Activated CD8-positive, alpha-beta T cell treated with anti-CD3 and anti-CD28 coated beads, Interleukin-2, amount 10 ng/mL, durations not matched to agents 7 days and 5 days (primary cell): ENCODE measurements at places on chromosomes 3 and 15.
A peak's percentile ranks its signal among the peaks of the same experiment; 100 is the strongest.

DNA sequence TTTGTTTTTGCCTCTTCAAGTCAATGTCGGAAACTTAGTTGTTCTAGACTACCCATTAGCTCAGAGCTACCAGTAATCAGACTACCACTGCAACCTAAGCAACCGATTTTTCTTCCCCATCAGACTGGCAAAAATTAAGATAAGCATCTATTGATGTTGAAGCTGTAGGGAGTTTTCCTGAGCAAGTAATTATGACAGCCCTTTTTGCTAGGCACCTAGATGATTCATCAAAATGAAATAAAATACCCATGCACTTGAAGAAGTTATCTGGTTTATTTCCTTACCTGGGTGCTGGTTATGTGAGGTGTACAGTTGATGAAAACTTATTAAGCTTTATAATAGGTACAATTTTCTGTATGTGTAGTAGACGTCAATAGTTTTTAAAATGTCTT, 554 bp upstream of the COMMD4 start:
- DNase-seq, result no peak
- peak overlapping the region; percentile 94 for H3K27ac ChIP-seq
- H3K27me3 ChIP-seq, result peaks cover 3% of the 10 kb centered on the region
- H3K36me3 ChIP-seq, result peaks cover 5% of the 10 kb centered on the region
- peaks cover 16% of the 10 kb centered on the region for H3K4me1 ChIP-seq

- H3K27me3 ChIP-seq, result no peaks in the 10 kb centered on the region
- H3K27ac ChIP-seq, result peak overlapping the region; percentile 80
- peak; percentile 33 for DNase-seq
- peaks cover 53% of the 10 kb centered on the region for H3K4me1 ChIP-seq
- H3K36me3 ChIP-seq, result peaks cover 12% of the 10 kb centered on the region
Measured at GRCh38 chr3:141275032-141275422, 43.4 kb downstream of the PXYLP1 start.

- no peak overlapping the region for H3K4me3 ChIP-seq
- H3K27me3 ChIP-seq, result no peaks in the 10 kb centered on the region
- H3K36me3 ChIP-seq, result peaks cover 41% of the 10 kb centered on the region
- DNase-seq, result no peak
Measured at GRCh38 chr15:42723068-42723467, 13.9 kb downstream of the CDAN1 start.

GRCh38 chr3:120172070-120172469, 77.8 kb upstream of the GSK3B start:
- H3K4me3 ChIP-seq, result no peak overlapping the region
- no peaks in the 10 kb centered on the region for H3K4me1 ChIP-seq
- H3K36me3 ChIP-seq, result no peaks in the 10 kb centered on the region
- DNase-seq, result no peak
- no peak overlapping the region for H3K27ac ChIP-seq

GRCh38 chr3:15148614-15149013, 49.7 kb upstream of the RBSN start:
- H3K27ac ChIP-seq, result no peak overlapping the region
- no peaks in the 10 kb centered on the region for H3K4me1 ChIP-seq
- no peaks in the 10 kb centered on the region for H3K36me3 ChIP-seq
- no peak for DNase-seq
- H3K4me3 ChIP-seq, result no peak overlapping the region
- H3K27me3 ChIP-seq, result peaks cover 41% of the 10 kb centered on the region

GRCh38 chr15:93428807-93429351, 339.9 kb upstream of the RGMA start:
- no peak overlapping the region for H3K4me3 ChIP-seq
- H3K36me3 ChIP-seq, result no peaks in the 10 kb centered on the region
- H3K27me3 ChIP-seq, result no peaks in the 10 kb centered on the region
- DNase-seq, result no peak
- no peaks in the 10 kb centered on the region for H3K4me1 ChIP-seq

DNA sequence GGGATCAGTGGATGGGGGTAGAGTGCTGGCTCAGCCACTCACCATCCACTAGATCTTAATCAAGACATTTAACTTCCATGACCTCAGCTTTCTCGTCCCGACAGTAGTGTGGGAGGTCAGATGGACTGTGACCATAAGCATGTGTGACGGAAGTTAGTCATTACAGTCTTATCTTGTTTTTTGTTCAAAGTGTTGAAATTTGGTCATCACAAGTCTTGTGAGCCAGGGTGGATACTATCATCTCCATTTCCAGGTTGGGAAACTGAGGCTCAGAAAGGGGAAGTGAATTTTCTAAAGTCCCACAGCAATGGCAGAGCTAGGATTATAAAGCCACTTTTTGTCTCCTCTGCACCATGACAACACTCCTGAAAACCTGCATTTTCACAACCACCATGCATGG, 32.0 kb upstream of the ITGA11 start:
- H3K4me3 ChIP-seq, result no peak overlapping the region
- H3K27ac ChIP-seq, result no peak overlapping the region
- DNase-seq, result no peak
- peaks cover 25% of the 10 kb centered on the region for H3K27me3 ChIP-seq

DNA sequence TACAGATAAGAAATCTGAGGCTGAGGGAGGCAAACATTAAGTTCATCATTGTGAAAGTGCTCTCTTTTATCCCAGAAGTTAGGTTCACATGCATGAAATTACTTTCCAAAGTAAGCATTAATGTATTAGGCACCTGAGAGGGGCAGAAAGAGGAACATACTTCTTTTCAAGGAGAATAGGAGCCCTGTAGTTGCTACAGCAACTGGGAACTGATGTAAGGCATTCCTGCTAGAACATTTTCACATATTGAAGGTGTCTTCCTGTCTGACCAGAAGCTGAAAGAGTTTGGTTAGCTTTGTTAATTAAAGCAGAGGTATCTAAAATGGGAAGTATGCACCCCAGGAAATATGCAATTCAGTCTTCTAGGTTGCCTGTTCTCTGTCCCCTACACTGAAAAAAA, 65.5 kb upstream of the ZBTB20 start:
- no peak for DNase-seq
- H3K27me3 ChIP-seq, result no peaks in the 10 kb centered on the region
- no peak overlapping the region for H3K27ac ChIP-seq
- H3K36me3 ChIP-seq, result no peaks in the 10 kb centered on the region
- no peak overlapping the region for H3K4me3 ChIP-seq

GRCh38 chr3:7437231-7437630, 576.3 kb downstream of the GRM7 start:
- no peak for DNase-seq
- no peak overlapping the region for H3K4me3 ChIP-seq
- no peaks in the 10 kb centered on the region for H3K4me1 ChIP-seq
- H3K27me3 ChIP-seq, result no peaks in the 10 kb centered on the region
- no peaks in the 10 kb centered on the region for H3K36me3 ChIP-seq

DNA sequence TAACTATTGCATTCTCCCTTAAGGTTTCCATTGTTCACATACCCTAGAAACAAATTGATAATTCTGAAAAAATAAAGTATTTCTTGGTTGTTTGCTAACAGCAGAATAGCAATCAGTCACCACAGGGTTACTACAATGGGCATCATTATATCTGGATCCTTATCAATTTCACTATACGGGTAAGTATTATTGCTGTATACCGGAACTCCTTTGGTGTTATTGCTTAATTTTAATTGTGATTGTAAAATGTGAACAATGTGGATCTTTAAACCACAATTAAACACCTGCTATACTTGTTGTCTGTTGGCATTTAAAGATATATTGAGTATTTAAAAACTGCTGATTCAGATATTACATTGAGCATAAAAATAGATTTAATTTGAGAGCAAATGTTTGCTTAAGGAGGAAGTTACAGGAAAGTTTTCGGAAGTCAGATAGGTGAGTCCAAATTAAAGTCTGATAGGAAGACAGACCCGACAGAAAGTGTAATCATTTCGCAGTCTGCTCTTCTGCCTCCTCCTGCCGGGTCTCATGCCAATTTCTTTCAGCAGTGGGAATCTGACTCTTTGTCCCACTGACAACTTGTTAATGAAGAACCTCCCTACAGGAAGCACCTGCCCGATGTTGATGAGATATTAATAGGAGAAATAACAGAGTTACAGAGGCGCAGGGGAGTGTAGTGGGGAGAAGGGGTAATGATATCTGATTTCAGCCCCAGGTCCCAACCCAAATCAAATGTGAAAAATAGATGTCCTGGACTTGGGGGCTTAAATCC, 169.7 kb upstream of the TBC1D5 start:
- H3K4me3 ChIP-seq, result no peak overlapping the region
- H3K27ac ChIP-seq, result no peak overlapping the region
- DNase-seq, result no peak
- H3K27me3 ChIP-seq, result peaks cover 16% of the 10 kb centered on the region
- H3K4me1 ChIP-seq, result no peaks in the 10 kb centered on the region
- H3K36me3 ChIP-seq, result no peaks in the 10 kb centered on the region

DNA sequence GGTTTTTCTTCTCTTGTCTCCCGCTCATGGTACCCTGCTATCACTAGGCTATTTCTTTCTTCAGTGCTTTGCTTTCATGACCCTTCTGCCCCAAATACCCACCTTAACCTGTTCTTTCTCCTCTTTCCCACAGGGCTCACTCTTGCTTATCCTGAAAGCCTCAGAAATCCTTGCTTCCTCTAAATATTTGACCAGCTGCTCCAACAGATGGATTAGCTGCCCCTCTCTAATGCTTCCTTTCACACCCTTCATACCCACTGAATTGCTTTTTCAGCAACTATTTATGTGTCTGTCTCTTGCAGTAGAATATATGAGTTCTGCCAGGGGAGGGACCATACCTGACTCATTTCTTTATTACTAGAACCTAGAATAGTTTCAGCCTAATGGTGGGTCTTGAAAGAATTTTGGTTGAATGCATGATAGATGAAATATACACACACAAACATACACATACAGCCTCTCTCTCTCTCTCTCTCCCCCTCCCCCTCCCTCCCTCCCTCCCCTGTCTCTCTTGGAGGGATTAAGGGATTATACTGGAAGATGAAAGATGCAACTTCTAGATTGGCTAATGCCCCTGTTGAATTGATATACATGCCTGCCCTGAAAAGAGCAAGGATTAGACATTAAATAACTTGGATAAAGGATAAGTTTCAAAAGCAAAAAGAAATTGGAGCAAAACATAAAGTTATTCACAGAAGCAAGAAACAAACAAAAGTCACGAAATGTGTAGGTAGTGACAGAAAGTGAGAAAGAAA, 95.0 kb upstream of the GADL1 start:
- H3K36me3 ChIP-seq, result no peaks in the 10 kb centered on the region
- no peaks in the 10 kb centered on the region for H3K4me1 ChIP-seq
- no peak for DNase-seq
- H3K27me3 ChIP-seq, result peaks cover 12% of the 10 kb centered on the region
- H3K4me3 ChIP-seq, result no peak overlapping the region

GRCh38 chr3:60998858-60999257, 252.4 kb downstream of the FHIT start:
- no peaks in the 10 kb centered on the region for H3K4me1 ChIP-seq
- DNase-seq, result no peak
- no peaks in the 10 kb centered on the region for H3K27me3 ChIP-seq
- H3K36me3 ChIP-seq, result no peaks in the 10 kb centered on the region
- no peak overlapping the region for H3K4me3 ChIP-seq

- DNase-seq, result no peak
- peaks cover 15% of the 10 kb centered on the region for H3K4me1 ChIP-seq
- H3K36me3 ChIP-seq, result no peaks in the 10 kb centered on the region
- H3K27me3 ChIP-seq, result no peaks in the 10 kb centered on the region
Measured at GRCh38 chr3:170046269-170047132, 8.7 kb downstream of the GPR160 start.

- H3K4me3 ChIP-seq, result no peak overlapping the region
- DNase-seq, result no peak
- H3K27ac ChIP-seq, result no peak overlapping the region
- H3K27me3 ChIP-seq, result no peaks in the 10 kb centered on the region
- H3K4me1 ChIP-seq, result peaks cover 26% of the 10 kb centered on the region
Measured at GRCh38 chr15:58731756-58732535, 17.6 kb downstream of the ADAM10 start.

DNA sequence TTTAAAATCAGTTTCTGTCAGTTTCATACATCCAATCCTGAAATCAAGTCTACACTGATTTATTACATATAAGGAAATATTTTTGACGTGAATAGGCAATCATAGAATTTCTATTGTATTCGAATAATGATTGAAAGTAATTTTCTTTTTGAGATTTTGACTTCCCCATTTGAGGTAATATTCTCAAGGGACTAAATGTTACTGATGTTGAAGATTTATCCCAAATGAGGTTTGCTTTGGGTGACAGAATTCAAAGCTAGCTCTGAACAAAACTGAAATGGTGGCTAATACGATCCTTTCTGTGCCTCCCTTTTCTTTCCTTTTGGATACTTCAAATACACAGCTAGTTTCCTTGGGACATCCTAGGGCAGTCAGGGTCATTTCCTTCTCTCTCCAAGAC, 12.9 kb upstream of the CNBP start:
- H3K4me1 ChIP-seq, result peaks cover 19% of the 10 kb centered on the region
- H3K36me3 ChIP-seq, result peaks cover 2% of the 10 kb centered on the region
- no peak overlapping the region for H3K4me3 ChIP-seq

GRCh38 chr3:25094932-25095685, 333.0 kb upstream of the RARB start:
- H3K4me1 ChIP-seq, result no peaks in the 10 kb centered on the region
- H3K27me3 ChIP-seq, result no peaks in the 10 kb centered on the region
- H3K27ac ChIP-seq, result no peak overlapping the region
- no peak for DNase-seq

GRCh38 chr15:55802600-55803376, 59.8 kb upstream of the PRTG start:
- no peak overlapping the region for H3K4me3 ChIP-seq
- H3K4me1 ChIP-seq, result peaks cover 3% of the 10 kb centered on the region
- no peak overlapping the region for H3K27ac ChIP-seq
- H3K27me3 ChIP-seq, result peaks cover 15% of the 10 kb centered on the region
- H3K36me3 ChIP-seq, result no peaks in the 10 kb centered on the region

DNA sequence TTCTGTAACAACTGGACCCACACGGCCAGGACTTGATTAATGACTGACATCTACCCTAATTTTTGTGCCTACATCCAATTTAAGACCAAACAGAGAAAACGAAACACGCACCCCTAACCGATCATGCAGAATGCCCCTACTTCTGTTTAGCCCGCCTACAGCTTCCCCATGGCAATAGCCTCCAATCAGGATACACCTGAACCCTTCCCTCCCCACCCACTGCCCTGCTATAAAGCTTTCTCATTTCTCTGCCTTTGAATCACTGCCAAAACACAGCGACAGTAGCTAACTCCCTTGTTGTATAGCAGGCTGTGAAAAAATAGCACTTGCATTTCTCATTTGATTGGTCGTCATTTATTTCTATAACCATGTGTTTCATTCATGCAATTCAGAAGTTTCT, 45.2 kb upstream of the DPPA4 start:
- H3K27me3 ChIP-seq, result no peaks in the 10 kb centered on the region
- H3K27ac ChIP-seq, result no peak overlapping the region
- H3K36me3 ChIP-seq, result no peaks in the 10 kb centered on the region

GRCh38 chr15:70475407-70475781, 288.0 kb downstream of the UACA start:
- H3K27me3 ChIP-seq, result peaks cover 63% of the 10 kb centered on the region
- peaks cover 51% of the 10 kb centered on the region for H3K4me1 ChIP-seq
- no peak overlapping the region for H3K27ac ChIP-seq
- peak overlapping the region; percentile 44 for H3K4me3 ChIP-seq
- no peak for DNase-seq
- H3K36me3 ChIP-seq, result no peaks in the 10 kb centered on the region

- H3K4me1 ChIP-seq, result no peaks in the 10 kb centered on the region
- H3K27ac ChIP-seq, result no peak overlapping the region
- no peak overlapping the region for H3K4me3 ChIP-seq
- no peak for DNase-seq
- no peaks in the 10 kb centered on the region for H3K27me3 ChIP-seq
Measured at GRCh38 chr15:62412686-62413085, 247.6 kb upstream of the C2CD4B start.

GRCh38 chr15:32933236-32933635, 215.4 kb downstream of the GREM1 start:
- H3K4me1 ChIP-seq, result no peaks in the 10 kb centered on the region
- no peak overlapping the region for H3K4me3 ChIP-seq
- no peak overlapping the region for H3K27ac ChIP-seq
- no peak for DNase-seq
